ENCODE measurements at places on chromosomes 16 and 17.

GRCh38 chr16:6558126-6558525, 774.5 kb upstream of the RBFOX1 start:
- DNase-seq: no peak

GRCh38 chr17:46117850-46118696, 75.2 kb downstream of the KANSL1 start:
- DNase-seq: no peak

DNA sequence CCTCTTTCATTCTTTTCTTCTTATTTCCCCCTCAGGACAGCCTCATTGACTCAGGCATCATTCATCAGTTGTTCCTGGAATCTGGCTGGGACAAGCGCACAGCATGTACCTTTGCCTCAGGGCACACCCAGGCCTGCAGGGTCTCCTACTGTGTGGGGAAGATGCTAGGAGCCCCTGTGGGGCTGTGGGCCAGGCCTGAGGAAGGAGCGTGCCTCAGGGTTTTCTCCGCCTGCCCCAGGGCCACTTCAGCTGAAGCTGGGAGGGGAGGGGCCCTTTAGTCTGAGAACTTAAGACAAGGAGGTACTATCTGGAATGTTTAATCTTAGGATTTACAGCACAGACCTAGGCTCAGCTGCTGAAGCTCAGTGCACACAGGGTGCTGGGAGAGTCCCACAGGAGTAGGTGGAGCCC, 7.9 kb downstream of the ELMO3 start:
- no peak for DNase-seq

DNA sequence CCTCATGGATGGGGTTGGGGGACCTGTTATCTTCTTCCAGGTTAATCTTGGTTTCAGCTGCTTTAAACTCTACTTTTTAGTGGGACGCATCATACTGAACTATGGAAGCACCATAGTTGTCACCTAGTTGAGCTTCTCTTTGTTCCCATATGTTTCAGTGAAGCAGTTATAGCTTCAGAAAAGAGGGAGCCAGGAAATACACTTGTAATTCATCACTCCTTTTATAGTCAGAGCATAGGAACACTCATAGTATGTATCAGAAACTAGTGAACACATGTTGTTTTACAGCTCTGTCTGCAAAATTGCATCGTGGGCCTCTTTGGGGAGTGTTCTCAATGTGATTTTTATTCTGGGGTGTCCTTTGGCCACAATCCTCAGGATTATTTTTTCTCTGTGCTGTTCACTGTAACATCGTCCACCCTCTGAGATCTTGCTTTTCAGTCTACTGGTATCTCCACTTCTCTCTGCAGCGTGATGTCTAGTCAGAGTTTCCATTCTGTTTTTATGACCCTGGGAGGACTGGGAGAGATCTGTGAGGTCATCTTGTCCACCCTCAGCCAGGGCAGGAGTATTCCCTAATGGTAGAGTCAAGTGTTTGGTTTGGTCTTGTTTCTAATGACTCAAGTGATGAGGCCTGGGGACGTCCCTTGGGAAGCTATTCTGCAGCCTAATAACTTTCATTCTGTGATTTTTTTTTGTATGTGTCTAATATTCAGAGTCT, 585.4 kb downstream of the WWOX start:
- no peak for DNase-seq

- no peak for DNase-seq
These were observed 100.7 kb upstream of the ZNF469 start for GRCh38 chr16:88281858-88282563.

- no peak for DNase-seq
These were observed 1115.6 kb upstream of the GOT2 start for GRCh38 chr16:59849716-59850115.

DNA sequence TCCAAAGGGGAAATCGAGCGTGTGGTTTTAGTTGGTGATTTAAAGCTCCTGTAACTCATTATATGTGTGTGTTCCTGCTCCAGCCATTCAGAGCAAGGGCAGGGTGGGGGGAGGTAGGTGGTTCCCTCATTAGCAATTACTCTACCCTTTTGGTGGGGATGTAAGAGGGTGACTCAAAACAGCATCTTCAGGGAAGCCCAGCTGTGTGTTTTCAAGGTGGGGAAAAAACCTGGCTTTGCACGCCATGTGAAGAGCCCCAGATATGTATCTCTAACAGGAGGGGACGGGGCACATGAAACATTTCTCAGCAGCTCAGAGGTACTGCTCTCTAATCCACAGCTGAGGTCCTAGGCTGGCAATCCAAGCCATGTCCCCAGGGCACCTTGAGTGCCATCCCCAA, 241.3 kb upstream of the ZFHX3 start:
- DNase-seq: no peak

DNA sequence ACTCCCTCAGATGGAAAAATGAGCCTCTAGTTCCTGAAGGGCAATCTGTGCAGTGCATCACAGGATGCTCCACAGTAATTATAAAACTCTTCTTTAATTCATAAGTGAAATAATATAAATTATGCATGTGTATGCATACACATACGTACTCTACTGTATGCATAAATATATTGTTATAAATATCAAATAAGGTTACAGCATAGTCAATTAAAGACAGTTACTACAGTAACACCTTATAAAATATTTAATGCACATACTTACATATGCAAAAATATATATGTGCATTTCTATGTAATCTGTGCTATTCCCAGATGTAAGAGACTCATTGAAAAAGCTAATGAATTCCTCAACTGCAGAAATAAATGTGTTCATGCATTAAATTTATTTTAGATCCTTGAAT, 1515.1 kb downstream of the CDH11 start:
- no peak for DNase-seq

DNA sequence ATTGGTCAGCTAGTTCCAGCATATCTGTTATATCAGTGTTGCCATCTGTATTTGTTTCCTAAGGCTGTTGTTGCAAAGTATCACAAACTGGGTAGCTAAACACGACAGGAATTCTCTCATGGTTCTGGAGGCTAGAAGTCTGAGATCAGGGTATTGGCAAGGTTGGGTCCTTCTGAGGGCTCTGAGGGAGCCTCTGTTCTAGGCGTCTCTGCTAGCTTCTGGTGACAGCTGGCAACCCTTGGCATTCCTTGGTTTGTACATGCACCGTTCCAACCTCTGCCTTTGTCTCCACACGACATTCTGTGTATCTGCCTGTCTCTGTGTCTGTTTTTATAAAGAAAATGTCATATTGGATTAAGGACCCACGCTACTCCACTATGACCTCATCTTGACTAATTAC, 219.9 kb upstream of the NLRP1 start:
- DNase-seq: no peak

- no peak for DNase-seq
These were observed 1.4 kb downstream of the CBFB start for GRCh38 chr16:67030221-67030962.

DNA sequence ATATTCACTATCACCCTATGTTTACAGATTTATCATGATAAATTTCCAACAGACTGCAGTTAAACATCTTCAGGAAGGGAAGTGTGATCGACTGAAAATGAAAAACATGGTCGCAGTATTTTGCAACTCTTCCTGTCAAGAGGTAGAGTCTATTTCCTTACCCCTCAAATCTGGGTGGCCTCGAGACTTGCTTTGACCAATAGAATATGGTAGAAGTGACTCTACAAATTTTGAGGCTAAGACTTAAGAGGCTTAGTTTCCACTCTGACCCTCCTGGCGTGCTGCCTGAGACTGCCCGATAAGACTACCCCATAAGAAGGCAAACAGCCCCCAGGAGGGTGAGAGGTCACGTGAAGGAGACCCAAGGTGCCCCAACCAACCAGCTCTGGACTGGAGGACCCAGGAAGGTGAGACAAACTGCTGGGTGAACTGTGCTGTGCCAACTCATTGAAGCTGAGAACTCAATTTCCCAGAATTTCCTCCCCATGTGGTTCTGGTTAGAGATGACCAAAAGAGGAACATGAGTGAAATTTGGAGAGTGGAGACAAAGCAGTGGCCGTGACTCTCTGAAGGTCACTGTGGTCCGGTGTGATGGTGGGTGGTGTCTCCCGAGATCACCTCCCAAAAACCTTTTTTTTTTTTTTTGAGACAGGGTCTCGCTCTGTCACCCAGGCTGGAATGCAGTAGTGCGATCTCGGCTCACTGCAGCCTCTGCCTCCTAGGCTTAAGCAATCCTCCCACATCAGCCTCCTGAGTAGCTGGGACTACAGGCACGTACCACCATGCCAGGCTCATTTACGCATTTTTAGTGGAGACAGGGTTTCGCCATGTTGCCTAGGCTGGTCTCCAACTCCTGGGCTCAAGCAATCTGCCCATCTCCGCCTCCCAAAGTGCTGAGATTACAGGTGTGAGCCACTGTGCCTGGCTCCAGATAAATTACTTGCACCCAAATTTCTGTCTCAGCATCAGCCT, 38.2 kb upstream of the LITAF start:
- peak; percentile 83 for DNase-seq

DNA sequence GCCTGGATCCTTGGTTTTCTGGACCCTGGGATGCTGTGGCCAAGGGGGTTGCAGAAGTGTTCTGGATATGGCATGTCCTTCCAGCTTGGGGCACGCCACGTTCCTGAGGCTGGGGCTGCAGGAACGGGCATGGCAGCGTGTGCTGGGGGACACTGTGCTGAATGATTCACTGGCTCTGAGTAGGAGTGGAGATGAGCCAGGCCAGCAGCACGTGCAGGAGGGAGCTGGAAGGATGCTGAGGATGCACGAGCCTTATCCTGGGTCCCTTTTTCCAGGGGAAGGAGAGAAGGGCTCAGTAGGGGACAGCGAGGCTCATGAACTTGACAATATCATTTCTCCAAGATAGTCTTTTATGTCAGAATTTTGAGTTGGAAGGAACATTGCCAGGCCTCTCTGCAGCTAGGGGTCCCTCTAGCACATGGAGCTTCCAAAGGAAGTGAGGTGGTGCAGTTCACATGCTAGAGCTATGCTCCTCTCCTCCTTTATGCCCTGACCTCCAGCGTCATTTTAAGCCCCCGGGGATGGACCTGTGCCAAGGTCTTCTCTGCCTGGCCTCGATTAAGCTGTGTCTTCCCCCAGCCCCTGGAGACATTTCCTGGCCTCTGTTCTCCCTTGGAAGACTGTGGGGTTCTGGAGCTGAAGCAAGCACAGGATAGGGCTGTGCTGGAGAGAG, 125.9 kb downstream of the OR1D5 start:
- no peak for DNase-seq

GRCh38 chr17:29149431-29150064, 30.6 kb downstream of the MYO18A start:
- peak; percentile 47 for DNase-seq

DNA sequence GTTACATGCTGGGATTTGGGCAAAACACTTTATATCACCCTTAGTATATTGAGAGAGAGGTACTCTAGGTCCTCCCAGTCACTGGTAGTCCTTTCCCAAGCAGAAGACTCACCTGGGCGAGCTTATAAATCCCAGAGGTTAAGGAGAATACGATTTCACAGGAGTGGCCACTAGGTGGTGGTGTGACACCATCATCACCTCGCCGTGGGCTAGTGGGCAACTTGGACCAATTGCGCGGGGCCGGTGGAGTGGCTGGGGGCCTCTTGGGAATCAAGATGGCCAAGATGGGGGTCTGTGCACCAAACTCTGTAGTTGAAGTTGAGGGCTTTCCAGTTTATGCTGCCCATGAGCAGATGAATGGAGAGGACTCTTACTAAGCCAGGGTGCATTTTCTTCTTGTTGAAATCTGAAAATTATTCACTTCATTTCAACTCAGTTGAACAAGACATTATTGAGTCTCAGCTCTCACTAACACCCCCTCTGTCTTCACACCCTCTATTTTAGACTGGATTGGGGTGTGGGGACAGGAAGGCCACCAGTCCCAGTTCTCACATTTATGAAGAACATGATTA, 38.2 kb upstream of the PIRT start:
- no peak for DNase-seq

GRCh38 chr16:81491541-81492188, 47.1 kb downstream of the CMIP start:
- DNase-seq: no peak

GRCh38 chr17:50155115-50155819, 4.8 kb upstream of the PPP1R9B start:
- no peak for DNase-seq

GRCh38 chr16:20137194-20137593, 63.5 kb upstream of the GPR139 start:
- no peak for DNase-seq

DNA sequence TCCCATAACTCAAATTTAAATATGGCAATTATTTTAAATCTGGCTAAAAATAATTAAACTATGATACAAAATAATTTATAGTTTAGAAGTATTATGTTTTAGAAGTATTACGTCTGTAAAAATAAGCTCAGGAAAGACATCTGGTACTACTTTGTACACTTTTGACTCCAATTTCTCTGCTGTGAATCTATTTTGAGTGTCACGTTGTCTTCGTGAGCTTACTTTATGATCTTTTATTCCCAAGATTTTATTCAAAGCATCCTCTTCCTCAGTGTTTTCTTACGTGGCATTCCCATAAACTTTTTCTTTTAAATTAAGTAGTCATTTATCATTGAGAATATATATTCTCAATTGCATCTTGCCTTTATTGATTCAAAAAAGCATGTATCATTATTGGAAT, 223.3 kb upstream of the KCNJ16 start:
- DNase-seq: no peak

DNA sequence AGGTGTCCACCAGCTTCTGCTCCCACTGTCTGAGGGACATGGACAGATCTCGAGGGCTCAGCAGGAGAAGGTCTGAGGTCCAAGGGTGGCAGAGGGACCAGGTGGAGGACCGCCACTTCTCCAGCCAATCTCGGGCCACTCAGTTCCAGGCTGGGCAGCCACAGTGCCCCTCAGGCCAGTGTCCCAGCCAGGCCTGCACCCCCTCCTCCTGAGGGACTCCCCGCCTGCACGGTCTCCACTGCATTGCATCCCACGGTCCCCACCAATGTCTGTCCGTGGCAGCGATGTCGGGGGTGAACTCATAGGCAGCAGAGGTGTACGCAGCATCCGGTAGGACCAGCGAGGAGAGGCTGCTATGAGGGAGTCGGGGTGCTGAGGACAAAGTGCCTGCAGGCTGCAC, 64.2 kb upstream of the DOC2B start:
- DNase-seq: no peak

DNA sequence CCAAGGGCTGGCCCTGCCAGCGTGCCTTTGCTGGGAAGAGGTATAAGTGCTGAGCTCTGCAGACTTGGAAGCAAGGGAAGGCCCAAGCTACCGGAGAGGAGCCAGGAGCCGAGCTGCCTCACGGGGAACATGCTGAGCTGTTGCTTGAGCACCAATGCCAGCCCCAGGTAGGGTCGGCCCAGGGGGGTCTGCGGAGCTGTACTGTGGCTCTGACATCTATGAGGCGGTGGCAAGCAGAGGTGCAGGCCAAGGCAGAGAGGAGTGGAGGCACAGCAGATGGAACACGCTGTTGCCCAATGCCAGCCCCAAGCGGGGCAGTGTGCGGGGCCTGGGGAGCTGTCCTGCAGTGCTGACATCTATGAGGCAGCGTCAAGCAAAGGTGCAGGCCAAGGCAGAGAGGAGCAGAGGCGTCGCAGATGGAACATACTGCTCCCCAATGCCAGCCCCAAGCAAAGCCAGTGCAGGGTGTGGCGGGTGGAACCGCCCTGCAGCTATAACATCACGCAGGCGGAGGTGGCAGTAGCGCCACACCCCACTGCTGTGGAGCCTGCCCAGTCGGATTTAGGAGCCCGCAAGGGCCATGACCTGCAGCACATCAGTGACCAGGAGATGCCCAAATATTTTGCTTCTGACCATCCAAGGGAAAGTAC, 10.0 kb downstream of the GGA2 start:
- no peak for DNase-seq
